HAP-1 (cell line): ENCODE measurements at places on chromosomes 5 and 9.

- DNase-seq = no peak
Measured at GRCh38 chr5:38793099-38793498, 52.7 kb upstream of the OSMR start.

GRCh38 chr5:142143878-142144277, 35.3 kb downstream of the NDFIP1 start:
- no peak for DNase-seq

- DNase-seq = no peak
Measured at GRCh38 chr5:107072967-107073366, 597.8 kb downstream of the EFNA5 start.

- no peak for DNase-seq
Measured at GRCh38 chr5:168879929-168880328, 300.8 kb upstream of the PANK3 start.

GRCh38 chr5:6282352-6282751, 96.0 kb downstream of the MED10 start:
- DNase-seq = no peak

- no peak for DNase-seq
Measured at GRCh38 chr5:172149073-172149472, 39.0 kb downstream of the STK10 start.

- peak; percentile 84 for DNase-seq
Measured at GRCh38 chr5:15752663-15753285, 252.8 kb downstream of the FBXL7 start.

DNA sequence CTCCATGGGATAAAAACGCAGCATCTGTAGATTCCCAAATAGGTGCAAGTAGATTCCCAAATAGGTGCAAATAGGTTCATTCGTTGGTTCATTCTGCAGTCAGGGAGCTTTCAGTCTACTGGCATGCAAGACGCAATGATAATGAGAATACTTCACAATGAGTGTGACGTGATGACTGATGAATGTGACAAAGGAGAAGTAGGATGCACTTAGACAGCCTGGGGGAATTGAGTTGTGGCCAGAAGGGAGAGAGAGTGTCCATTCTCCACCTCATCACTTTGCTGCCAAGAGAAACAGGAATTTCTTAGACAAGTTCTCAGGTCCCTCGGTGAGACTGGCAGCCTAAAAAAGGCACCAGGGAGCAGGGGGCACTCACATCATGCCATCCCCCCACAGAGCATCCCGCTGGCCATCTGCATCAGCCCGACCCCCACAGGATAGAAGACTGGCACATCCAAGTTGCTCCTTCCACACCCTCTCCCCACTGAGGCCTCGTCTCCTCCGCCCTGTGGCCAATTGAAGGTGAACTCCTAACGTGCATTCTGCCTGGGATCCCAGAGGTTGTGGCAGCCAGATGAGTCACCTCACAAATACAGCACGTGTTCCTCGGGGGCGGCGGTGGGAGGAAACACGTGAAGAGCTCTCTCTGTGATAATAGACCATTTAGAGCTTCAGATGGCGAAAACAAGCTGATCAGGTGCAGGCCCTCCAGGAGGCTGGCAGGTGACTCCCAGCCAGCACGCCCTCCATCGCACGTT, 19.9 kb upstream of the KCNIP1 start:
- no peak for DNase-seq

DNA sequence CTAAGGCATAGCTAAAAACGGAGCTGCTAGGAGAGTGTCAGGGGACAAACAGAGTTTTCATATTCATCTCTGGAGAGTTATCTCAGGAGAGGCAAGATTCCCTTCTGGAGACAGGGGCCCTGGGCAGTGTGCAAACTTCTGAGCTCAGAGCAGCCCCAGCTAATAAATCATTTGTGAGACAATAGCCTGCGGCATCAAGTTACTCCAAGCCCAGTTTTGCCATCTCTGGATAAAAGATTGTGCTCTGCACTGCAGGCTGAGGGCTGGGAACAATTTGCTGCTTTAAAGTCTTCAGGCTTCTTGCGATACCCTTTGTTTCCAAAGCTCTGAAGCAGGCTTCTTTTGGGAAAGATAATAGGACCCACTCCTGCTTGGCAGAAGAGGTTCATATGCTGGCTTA, 164.3 kb upstream of the BRINP1 start:
- DNase-seq = peak; percentile 33

DNA sequence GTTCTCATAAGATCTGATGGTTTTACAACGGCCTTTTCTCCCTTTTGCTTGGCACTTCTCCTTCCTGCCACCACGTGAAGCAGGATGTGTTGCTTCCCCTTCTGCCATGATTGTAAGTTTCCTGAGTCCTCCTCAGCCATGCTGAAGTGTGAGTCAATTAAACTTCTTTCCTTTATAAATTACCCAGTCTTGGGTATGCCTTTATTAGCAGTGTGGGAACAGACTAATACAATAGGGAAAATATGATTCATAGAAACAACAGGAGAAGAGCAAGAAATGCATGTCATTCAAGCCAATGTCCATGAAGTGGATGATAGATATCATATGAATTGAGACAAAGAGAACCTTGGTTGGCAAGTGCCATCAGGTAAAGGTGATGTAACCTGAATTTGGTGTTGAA, 128.3 kb upstream of the HAPLN1 start:
- DNase-seq = no peak

DNA sequence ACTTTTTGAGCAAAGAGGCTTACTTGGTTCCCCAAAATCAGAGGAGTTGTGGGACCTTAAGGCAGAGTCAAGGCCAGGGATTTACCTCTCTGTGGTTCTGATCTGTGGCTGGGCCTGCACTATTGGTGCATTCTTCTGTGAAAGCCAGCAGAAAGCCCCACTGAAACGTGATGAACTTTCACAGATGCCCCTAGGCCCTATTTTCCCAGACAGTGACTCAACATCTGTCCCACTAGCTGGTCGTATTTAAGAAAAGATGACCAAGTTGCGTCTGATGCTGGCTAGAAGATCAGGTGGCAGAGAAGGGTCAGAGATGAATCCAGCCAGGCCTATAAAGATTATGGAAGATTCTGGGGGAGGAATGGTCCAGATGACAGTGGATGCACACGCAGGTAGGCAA, 153.1 kb downstream of the ACTL7B start:
- no peak for DNase-seq
